ENCODE measurements at places on chromosomes 13 and 19.

GRCh38 chr13:114129649-114130062 is 2.8 kb downstream of the RASA3 start:
- DNase-seq = no peak

GRCh38 chr19:4877753-4878490 is 10.5 kb upstream of the PLIN3 start:
- no peak for DNase-seq

GRCh38 chr13:43023289-43023963 is at the start of gene DNAJC15:
TSS of gene DNAJC15 (plus strand) at chr13:43023586. CDS start at chr13:43023627, 41 bp downstream.
- peak; percentile 39 for DNase-seq

- DNase-seq = no peak
Measured at GRCh38 chr13:100454876-100455275, 133.7 kb downstream of the GGACT start.

DNA sequence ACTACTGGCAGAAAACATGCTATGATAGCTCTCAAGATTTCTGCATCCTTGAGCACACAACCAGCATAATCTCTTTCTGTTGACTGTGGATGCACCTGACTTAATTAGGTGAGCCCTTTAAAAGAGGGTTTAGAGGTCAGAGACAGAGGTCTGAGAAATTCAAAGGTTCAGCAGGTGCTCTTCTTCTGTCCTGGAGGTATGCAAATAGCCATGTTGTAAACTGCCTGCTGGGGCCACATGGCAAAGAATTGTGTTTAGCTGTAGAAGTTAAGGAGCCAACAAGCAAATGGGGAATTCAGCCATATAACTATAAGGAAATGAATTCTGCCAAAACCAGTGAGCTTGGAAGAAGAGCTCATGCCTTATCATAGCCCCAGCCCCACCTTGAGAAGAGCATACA is 11.6 kb upstream of the DCLK1 start:
- no peak for DNase-seq

GRCh38 chr13:51547425-51548176 is 36.7 kb upstream of the WDFY2 start:
- DNase-seq = no peak

Measured in NCI-H524 treated with DMSO at 0.1 percent for 48 hours (cell line).